ENCODE measurements at places on chromosomes 7 and 10.

GRCh38 chr7:6026011-6026819, 5.0 kb upstream of the ANKRD61 start:
- DNase-seq = peak; percentile 49

- DNase-seq = no peak
These were observed 92.7 kb downstream of the ANKRD61 start for GRCh38 chr7:6123843-6124242.

- DNase-seq = no peak
These were observed 252.6 kb upstream of the INHBA start for GRCh38 chr7:41955451-41955850.

- no peak for DNase-seq
These were observed 117.7 kb upstream of the PODXL start for GRCh38 chr7:131674131-131674530.

GRCh38 chr7:12327922-12328321, 75.7 kb downstream of the VWDE start:
- no peak for DNase-seq

DNA sequence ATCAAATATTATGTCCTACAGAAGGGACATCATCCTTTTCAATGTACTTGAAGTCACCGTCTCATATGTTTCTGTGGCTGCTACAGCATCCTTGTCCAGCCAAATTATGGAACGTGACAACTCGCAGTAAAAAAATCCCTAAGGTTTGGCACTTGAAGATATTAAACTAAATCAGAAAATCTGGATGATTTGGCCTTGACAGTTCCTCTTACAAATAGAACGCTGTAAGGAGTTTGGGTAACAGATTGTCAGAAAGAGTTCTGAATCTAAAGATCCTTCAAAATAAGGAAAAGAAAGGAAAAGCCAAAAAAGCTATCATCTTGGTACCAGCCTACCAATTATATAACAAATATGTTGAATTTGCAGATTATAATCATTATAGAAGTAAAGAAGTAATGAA, 21.0 kb downstream of the XRCC2 start:
- no peak for DNase-seq

- DNase-seq = no peak
These were observed 88.9 kb upstream of the KLF6 start for GRCh38 chr10:3873728-3874461.

DNA sequence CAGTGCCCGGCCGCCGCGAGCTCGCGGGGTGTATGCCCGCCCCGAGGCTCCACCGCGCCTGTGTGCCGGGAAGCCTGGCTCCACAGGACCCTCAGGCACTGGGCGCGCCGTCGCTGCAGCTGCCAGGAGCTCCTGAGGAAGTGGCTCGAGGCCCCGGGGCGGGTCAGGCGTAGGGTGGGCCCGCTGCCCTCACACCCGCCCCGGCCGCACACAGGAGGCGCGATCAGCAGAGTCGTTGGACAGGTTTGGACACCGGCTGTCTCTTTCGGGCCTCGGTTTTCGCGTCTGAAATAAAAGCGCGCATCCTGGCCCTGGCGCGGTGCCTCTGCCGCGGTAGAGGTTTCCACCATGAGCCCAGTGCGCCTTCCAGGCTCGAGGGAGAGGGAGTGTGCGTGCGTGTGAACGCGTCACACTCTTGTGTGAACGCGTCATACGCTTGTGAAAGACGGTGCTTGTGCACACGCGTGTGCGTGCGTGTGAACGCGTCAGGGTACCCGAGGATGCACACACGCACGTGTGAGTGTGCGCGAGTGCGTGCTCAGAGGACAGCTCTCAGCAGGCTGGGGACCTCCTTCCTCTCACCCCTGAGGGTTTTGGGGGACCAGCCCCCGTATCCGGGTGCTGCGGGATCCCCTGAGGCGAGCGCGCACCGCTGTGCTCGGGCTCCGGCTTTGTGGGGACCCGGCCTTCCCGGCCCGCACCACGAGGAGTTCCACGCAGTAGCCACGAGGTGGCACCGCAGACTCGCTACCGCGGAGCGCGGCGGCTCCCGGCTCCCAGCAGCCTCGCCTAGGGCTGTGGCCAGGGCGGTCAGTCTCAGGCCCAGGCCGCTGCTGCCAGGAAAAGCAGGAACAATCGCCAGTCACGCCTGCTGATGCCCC, 83.8 kb downstream of the BMS1 start:
- DNase-seq = peak; percentile 8

DNA sequence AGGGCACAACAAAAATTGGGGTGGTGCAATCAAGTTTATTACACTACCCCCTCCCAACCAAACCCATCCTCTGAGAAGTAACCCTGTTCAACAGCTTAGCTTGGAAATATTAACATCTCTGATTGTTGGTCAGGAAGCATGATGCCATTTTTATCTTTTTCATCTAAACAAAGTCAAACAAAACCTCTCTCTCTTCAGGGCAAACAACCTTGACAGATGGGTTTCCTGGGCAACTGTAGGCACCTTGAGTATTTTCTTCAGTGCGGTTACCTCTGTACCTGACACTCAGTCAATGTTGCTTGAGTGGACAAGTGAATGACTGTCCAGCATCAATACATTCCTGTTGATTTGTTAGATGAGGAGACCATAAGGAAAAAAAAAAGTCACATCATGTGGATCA, 183.6 kb downstream of the NRP1 start:
- no peak for DNase-seq

DNA sequence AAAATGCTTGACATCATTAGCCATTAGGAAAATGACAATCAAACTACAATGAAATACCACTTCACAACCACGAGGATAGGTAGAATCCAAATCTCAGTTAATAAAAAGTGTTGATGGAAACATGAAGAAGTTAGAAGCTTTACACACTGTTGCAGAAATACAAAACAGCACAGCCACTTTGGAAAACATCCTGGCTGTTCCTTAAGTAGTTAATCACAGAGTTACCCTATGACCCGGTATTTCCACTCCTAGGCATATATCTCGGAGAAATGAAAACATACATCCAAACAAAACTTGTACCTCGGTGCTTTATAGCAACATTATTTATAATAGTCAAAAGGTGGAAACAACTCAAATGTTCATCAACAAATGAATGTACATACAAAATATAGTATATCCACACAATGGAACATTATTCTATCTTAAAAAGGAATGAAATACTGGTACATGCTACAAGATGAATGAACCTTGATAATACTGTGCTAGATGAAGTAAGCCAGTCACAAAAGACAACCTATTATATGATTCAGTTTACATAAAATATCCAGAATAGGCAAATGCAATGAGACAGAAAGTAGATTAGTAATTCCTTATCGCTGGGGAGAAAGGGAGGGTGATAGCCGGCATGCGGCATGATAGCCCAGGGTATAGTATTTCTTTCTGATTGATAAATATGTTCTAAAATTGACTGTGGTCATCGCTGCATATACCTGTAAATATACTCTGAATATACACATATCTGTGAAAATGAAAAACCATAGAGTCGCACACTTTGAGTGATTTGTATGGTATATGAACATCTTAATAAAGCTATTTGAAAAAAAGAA, 1.9 kb downstream of the VWDE start:
- DNase-seq = no peak

DNA sequence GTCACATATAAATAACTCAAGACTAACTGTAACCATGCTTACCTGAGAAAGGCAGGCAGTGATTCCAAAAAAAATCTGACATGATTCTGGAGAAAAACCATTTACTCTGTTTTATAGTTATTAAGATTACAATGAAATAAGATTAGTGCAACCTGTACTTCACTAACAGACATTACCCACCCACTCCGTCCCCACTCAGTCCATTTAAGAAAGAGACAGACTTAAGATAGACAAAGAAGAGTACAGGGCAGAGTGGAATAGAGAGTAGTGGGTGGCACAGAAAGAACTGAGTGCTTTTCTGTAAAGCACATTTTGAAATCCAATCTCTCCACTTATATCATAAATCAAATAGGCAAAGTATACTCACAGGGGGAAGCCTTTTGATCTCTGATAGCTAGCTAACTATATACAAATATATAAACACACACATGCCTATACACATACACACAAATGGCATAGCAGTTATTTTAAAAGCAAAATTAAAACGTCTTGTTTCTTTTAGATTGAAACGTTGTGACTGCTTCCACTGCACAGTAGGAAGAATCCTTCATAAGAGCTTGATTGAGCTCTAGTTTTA, 11.9 kb downstream of the PAXIP1 start:
- DNase-seq = no peak

- DNase-seq = peak; percentile 69
These were observed 9.6 kb downstream of the IL2RA start for GRCh38 chr10:6052247-6053221.

DNA sequence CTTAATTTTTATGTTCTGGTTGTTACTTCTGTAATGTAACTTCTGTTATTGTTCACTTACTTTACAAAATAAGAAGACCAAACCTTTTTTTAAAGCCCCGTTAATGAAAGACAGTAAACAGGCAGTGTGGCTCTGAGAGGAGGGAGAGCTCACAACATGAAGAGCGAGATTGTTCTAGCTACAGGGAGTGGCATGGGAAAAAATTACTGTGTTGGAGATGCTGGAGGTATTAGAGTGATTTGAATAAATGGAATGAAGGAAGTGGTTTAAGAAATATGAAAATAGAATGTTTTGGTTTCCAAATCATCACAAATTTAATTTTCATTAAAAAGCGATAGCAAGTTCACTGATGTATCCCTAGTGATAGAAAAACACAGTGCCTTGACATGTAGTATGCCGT, 31.8 kb downstream of the REEP3 start:
- DNase-seq = no peak

- no peak for DNase-seq
These were observed 31.9 kb upstream of the OPTN start for GRCh38 chr10:13068071-13068470.

DNA sequence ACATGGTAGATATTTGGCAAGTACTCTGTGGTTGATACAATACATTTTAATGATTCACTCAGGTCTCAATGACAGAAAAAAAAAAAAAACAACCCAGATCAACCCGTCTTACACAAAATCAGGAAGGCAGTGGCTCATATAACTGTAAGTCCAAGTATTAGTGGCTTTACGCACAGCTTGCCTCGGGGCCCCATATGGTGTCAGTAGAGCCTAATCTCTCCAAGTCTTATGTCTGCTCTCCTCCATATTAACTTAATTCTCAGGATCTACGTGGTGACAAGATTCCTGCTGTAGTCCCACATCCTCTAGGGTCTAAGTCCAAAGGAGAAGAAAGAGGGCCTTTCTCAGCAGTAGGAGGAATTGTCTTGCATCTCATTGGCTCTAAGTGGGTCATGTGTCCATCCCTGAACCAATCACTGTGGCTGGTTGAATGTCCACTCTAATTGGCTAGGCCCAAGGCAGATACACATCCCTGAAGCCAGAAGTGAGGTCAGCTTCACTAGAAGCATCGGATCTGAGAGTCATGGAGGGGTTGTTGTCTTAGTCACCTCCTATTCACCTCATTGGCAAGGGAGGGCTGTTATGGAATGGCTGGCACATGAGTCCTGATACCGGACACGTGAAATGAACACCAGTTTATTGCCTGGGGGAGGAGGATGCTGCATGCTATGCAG, 20.5 kb upstream of the PLPP4 start:
- no peak for DNase-seq

DNA sequence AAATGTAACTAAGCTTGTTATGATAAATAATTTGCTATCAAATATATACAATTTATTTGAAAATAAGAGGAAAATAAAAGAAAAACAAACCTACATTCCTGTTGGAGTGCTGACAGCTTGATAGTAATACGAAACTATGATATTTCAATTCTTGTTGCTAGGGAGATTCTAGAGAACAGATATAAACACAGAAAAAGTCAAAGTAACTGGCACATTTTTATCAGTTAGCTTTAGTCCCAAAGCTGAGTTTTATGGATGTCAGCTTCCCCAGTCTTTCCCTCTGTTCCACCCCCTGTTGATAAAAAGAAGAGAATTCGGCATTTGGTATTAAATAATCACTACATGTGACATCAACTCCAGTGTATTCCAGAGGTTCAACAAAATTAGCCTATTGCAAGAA, 1134.0 kb downstream of the XPNPEP1 start:
- DNase-seq = no peak

- no peak for DNase-seq
These were observed 72.6 kb downstream of the ST7 start for GRCh38 chr7:117025891-117026290.

- DNase-seq = no peak
These were observed 12.7 kb downstream of the PPIF start for GRCh38 chr10:79359816-79360498.

GRCh38 chr10:1047937-1048336, 982 bp downstream of the IDI1 start:
- no peak for DNase-seq

DNA sequence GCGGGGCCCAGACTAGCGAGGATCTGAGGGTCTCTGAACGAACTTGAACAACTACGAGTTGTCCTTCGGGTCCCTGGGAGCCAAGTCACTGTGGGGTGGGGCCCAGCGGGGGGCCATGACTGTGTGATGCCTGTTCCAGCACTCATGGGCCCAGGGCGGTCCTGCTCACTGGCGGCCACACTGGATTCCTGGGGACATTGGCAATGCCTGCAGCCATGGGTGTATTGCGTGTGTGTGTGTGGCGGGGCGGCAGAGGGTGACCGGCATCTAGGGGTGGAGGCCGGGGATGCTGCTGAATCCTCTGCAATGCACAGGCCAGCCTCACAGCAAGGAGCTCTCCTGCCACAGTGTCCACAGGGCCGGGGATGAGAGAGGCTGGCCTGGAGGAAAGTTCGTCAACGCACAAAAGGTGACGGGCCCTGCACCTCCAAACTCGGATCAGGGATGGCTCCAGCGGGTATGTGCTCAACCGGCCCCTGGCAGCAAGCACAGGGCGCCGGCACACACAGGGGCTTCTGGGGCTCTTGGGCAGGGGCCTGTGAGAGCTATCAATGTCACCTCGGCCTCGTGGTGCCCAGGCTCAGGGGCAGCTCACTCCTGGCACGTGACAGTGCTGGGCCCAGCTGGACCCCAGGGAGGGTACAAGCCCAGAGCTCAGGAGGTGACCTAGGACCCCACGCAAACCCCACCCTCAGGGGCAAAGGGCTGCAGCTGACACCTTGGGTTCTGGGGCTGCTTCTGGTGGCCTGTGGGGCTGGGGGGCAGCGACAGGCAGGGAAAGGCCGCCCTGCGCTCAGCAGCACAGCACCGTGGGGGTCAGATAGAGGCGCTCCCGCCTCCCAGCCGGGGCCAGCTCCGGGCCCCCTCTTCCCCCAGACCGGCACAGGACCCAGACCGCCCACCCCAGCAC, 27.9 kb downstream of the PAPOLB start:
- no peak for DNase-seq

- no peak for DNase-seq
These were observed 220.9 kb upstream of the KMT2E start for GRCh38 chr7:104793066-104793465.

- DNase-seq = no peak
These were observed 366.6 kb upstream of the SHH start for GRCh38 chr7:156178857-156179256.

DNA sequence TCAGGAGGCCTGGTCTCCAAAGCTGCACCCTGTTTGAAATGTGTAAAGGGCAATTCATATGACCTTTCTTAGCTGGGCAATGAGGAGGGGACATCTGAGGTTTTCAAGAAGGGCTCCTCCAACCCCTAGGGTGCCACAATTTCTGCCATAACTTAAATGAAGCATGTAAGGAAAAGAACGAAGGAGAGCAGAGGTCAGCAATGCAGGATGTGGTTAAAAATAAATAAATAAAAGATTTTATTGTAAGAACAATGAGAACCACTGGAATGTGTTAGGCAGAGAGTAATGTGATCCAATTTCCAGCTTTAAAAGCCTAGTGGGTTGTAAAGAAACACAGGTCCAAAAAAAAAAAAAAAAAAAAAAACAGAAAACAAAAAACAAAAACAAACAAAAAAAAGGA, 673.1 kb downstream of the TNS3 start:
- no peak for DNase-seq
